ENCODE measurements at places on chromosomes 6 and 20. TPM values are rescaled to one million over a fixed set of nuclear protein-coding genes. Genes with fewer than 3 reads are reported as not detected.

DNA sequence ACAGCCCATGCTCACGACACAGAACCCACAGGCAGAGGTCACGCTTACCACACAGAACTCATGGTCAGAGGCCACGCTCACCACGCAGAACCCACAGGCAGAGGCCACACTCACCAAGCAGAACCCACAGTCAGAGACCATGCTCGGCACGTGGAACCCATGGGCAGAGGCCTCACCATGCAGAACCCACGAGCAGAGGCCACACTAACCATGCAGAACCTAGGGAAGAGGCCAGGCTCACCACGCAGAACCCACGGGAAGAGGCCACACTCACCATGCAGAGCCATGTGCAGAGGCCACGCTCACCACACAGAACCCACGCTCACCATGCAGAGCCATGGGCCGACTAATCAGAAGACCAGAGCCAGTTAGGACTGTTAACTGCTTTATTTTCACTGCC, 203.2 kb upstream of the THBS2 start:
- peaks cover under 1% of the 10 kb centered on the region for H3K4me1 ChIP-seq
- no peak for DNase-seq
- H3K27ac ChIP-seq, result no peak overlapping the region
- no peak overlapping the region for H3K4me3 ChIP-seq

C20orf141 gene
- not detected for total RNA-seq

- DNase-seq, result no peak
- H3K4me3 ChIP-seq, result no peak overlapping the region
- H3K27me3 ChIP-seq, result no peaks in the 10 kb centered on the region
- H3K4me1 ChIP-seq, result peaks cover 35% of the 10 kb centered on the region
- H3K27ac ChIP-seq, result peak overlapping the region; percentile 55
Measured at GRCh38 chr6:163428373-163428772, 13.9 kb downstream of the QKI start.

DIDO1 gene
- 73.1 TPM for total RNA-seq

SEL1L2 gene
- total RNA-seq, result not detected

GRCh38 chr6:9766240-9766915, 648.5 kb downstream of the TFAP2A start:
- H3K27ac ChIP-seq, result peak overlapping the region; percentile 74
- no peaks in the 10 kb centered on the region for H3K36me3 ChIP-seq
- no peak for DNase-seq
- H3K27me3 ChIP-seq, result peaks cover 4% of the 10 kb centered on the region
- H3K4me3 ChIP-seq, result no peak overlapping the region

DNA sequence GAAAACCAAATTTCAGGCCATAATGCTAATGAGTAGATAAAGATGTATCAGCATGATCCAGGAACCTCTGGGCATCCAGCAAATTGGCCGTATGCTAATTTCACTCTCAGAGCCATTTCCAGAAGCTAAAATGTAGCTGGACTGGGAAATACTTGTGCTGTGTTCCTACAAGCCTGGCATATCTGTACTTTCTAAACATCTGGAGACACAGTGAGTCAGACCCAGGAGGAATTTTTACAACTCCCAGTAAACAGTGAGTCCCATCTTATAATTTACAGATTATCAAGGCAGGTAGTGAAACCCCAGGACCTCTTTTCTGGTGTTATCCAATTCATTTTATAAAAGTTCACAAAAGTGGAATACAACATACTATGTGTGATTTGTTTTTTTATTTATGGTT, 683.0 kb upstream of the ADGRB3 start:
- no peak for DNase-seq
- H3K4me3 ChIP-seq, result no peak overlapping the region
- no peak overlapping the region for H3K27ac ChIP-seq
- no peaks in the 10 kb centered on the region for H3K36me3 ChIP-seq
- H3K4me1 ChIP-seq, result no peaks in the 10 kb centered on the region

- DNase-seq, result no peak
- no peaks in the 10 kb centered on the region for H3K36me3 ChIP-seq
- peaks cover 11% of the 10 kb centered on the region for H3K27me3 ChIP-seq
- H3K27ac ChIP-seq, result no peak overlapping the region
- peaks cover 12% of the 10 kb centered on the region for H3K4me1 ChIP-seq
- no peak overlapping the region for H3K4me3 ChIP-seq
Measured at GRCh38 chr6:41673704-41674000, 35.4 kb downstream of the MDFI start.

DNA sequence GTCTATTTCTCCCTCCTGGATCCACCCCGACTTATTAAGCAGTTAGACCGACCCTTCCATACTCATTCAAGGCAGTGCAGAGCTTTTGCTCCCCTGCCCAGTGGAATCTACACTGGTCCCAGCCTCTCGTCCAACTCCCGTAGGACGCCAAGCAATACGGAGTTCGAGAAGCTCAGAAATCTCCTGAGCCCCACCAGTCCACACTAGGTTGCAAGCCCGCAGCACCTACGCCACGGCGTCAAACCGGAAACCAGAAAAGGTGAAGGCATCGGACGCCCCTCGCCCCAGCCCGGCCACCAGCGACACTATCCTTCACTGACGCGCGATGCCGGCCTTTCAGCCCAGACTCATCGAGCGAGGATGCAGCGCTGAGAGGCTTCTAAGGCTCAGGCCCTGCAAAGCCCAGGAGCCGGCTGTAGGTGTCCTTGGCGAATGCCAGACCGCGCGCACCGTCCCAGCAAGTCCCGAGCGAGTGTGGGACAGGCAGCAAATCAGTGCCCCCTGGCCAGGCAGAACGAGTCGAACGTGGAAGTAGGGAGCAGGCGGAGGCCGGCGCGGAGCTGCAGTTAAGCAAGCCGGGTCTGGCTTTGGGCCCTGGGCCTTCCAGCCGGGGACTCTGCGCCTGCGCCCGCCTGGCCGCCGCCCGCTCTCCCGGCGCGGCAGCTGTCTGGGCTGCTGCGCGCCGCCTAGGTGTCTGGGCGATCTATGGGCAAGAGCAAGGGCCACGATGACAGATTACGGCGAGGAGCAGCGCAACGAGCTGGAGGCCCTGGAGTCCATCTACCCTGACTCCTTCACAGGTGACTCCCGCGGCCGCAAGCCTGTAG, at the start of gene RWDD1:
RWDD1 (plus strand) TSS at position 649 of the 827 bp plus-strand sequence; CDS start at position 728, 79 bp downstream.
- DNase-seq, result peak; percentile 95
- H3K4me3 ChIP-seq, result peak within 1 kb of the TSS; percentile 95
- H3K4me1 ChIP-seq, result peaks cover 33% of the 10 kb centered on the region

SAYSD1 gene
- total RNA-seq, result 14.2 TPM

- no peak overlapping the region for H3K4me3 ChIP-seq
- no peaks in the 10 kb centered on the region for H3K36me3 ChIP-seq
- peaks cover 8% of the 10 kb centered on the region for H3K27me3 ChIP-seq
- DNase-seq, result peak; percentile 65
- no peak overlapping the region for H3K27ac ChIP-seq
Measured at GRCh38 chr6:16206595-16207037, 31.8 kb upstream of the GMPR start.

ZHX3 gene
- total RNA-seq, result 13.9 TPM

CST4 gene
- total RNA-seq, result not detected

DNA sequence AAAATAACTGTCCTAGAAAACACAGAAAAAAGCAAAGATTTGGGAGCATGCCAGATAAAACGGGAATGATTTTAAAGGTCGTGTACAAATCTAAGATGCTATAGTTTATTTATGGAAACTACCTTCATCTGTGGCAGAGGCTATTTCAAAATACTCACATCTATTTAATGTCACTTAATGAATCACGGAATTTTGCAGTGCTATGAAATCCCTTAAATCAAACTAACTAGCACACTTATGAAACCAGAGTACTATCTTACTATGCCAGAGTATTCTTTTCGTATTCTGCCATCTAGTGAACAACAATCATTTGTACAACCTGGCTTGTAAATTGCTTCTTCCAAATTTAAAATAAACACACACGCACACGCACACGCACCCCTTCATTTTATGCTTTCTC, 77.9 kb upstream of the BMP5 start:
- H3K27ac ChIP-seq, result no peak overlapping the region
- H3K4me1 ChIP-seq, result peaks cover 15% of the 10 kb centered on the region
- H3K4me3 ChIP-seq, result peak overlapping the region; percentile 0
- H3K36me3 ChIP-seq, result no peaks in the 10 kb centered on the region
- peaks cover 1% of the 10 kb centered on the region for H3K27me3 ChIP-seq
- DNase-seq, result no peak

- H3K27ac ChIP-seq, result no peak overlapping the region
- H3K27me3 ChIP-seq, result no peaks in the 10 kb centered on the region
- peaks cover 36% of the 10 kb centered on the region for H3K36me3 ChIP-seq
- no peaks in the 10 kb centered on the region for H3K4me1 ChIP-seq
- no peak for DNase-seq
Measured at GRCh38 chr20:33757046-33757445, 25.2 kb downstream of the ZNF341 start.

DNA sequence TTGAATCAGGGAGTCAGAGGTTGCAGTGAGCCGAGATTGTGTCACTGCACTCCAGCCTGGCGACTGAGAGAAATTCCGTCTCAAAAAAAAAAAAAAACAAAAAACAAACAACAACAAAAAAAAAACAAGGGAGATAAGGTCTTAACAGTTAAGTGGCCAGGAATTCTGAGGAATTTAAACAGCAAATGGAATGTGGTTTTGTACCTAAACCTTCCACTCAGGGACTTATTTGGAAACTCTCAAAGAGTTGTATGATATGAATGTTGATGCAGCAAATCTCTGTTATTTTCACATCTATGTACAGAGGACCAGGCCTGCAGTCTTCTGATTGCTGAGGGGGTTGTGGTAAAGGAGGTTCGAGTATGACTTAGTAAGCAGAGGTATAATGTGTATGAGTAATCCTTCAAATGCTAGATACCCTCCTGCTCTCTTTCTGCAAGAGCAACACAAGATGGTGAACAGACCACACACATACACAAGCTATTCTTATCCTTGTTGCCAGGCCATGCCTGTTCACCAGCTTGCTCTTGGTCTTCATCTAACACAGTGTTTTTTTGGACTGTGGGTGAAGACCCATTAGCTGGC, 174.9 kb upstream of the SCGN start:
- no peaks in the 10 kb centered on the region for H3K27me3 ChIP-seq
- H3K36me3 ChIP-seq, result peaks cover 12% of the 10 kb centered on the region
- H3K4me3 ChIP-seq, result no peak overlapping the region
- H3K27ac ChIP-seq, result no peak overlapping the region

SRSF12 gene
- total RNA-seq, result 12.4 TPM

- H3K27me3 ChIP-seq, result no peaks in the 10 kb centered on the region
- H3K4me1 ChIP-seq, result no peaks in the 10 kb centered on the region
- H3K4me3 ChIP-seq, result no peak overlapping the region
- peaks cover 88% of the 10 kb centered on the region for H3K36me3 ChIP-seq
- no peak for DNase-seq
- H3K27ac ChIP-seq, result no peak overlapping the region
Measured at GRCh38 chr6:125285936-125286335, 15.8 kb downstream of the HDDC2 start.

TRIM10 gene
- not detected for total RNA-seq
